ENCODE measurements at places on chromosomes 2 and 18. TPM values are rescaled to one million over a fixed set of nuclear protein-coding genes. Genes with fewer than 3 reads are reported as not detected.

DNA sequence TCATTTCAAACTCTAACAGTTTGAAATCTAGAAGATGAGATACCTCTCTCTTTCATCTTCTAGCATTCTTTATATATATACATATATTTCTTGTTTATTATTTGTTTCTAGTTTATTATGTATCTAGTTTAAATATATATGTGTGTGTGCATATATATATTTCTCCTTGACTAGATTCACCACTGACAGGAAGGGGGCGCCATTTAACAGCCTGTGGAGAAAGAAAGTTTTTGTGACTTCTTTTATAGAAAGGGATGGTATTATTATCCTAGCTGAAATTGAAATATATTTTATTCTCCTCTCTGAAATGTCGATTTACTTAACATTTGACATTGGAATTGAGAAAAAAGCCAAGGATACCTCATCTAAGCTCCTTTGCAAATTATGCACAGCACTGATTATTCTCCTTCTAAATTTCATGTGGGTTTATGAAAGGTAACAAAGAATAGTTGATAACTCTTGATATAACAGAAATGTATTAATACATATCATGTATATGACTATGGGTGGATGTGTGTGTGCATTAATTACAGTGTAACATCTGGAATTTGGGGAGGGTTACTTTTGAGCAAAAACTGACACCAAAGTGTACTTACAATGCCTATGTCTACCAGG, 160.7 kb upstream of the NT5C1B start:
- peak; percentile 51 for DNase-seq

DNA sequence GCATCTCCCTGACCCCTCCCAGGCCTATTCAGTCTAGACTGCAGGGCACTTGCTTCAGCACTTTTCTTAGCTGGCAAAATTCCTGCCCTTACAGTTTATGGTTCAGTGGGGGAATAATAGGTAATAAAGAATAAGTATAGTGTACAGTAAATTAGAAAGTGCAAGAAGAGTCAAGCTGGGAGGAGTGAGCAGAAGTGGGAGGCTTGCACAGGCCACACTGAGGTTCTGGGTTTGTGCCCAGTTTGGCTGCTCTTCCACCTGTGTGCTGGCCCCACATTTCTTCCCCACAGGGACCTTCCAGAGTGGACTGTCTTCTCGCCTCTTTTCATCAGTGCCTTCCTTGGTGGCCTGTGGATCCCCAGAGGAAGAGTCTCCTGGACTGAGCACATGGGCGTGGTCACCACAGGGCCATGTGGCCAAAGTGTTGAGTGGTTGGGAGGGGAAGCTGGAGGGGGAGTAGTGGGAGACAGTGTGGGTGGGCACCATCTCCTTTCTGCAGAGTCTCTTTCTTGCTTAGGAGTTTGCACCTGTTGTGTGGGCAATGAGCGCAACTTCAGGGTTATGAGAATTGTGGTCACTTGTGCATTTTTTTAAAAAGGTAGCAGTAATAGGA, 128.6 kb upstream of the ZSWIM2 start:
- DNase-seq = no peak

DNA sequence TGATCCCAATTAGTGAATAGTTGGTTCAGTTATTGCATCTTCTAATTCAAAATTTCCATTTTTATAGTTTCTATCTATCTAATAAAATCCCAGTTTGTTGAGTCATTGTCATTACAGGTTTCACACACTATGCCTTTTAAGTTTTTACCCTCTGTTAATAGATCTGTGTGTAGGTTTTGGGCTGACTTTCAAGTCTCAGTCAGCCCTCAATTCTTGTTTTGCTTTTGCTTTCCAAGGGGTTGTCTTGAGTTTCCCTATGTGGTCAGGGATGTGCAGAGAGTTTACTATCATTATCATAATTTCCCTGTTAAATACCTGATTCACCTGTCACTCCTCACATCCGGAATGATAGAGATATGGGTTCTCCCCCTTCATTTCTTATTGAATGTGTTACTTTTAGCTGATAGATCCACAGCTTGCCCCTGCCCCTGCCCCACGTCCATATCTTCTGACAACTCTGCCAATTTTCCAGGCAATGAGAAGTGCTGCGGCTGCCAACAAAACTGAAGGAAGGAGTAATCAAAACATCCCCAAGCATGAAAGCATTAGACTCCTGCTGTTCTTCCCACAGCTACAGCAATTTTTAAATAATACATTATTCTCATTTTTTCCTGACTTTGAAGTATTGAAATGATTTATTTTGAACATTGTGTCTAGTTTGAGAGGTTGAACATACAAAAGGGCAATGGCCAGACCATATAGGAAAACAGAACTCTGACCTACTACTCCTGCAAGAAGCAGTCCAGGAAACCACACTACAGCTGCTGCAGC, 1064.8 kb downstream of the SUCLG1 start:
- DNase-seq = no peak

- DNase-seq = no peak
Measured at GRCh38 chr2:134875309-134875708, 36.9 kb downstream of the ACMSD start.

DNA sequence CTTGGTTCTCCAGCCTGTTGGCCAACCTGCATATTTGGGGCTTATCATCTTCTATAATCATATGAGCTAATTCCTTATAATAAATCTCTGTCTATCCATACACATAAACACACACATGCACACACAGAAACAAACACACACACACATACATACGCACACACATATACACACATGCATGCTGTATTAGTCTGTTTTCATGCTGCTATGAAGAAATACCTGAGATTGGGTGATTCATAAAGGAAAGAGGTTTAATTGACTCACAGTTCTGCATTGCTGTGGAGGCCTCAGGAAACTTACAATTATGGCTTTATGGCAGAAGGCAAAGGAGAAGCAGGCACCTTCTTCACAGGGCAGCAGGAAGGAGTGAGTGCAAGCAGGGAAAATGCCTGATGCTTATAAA, 707.4 kb upstream of the CDH2 start:
- DNase-seq = no peak

NAT8 gene
- total RNA-seq = 94.4 TPM

MAPK4 gene
- total RNA-seq = 9.0 TPM

MARCHF4 gene
- total RNA-seq = not detected

Data from kidney (tissue), 22 donors.